NCI-H524 (cell line): ENCODE measurements at places on chromosomes 7 and 10.
A peak's percentile ranks its signal among the peaks of the same experiment; 100 is the strongest.

- no peak for DNase-seq
Measured at GRCh38 chr7:69696054-69696591, 97.8 kb downstream of the AUTS2 start.

- no peak for DNase-seq
Measured at GRCh38 chr7:40945788-40946187, 757.1 kb downstream of the INHBA start.

DNA sequence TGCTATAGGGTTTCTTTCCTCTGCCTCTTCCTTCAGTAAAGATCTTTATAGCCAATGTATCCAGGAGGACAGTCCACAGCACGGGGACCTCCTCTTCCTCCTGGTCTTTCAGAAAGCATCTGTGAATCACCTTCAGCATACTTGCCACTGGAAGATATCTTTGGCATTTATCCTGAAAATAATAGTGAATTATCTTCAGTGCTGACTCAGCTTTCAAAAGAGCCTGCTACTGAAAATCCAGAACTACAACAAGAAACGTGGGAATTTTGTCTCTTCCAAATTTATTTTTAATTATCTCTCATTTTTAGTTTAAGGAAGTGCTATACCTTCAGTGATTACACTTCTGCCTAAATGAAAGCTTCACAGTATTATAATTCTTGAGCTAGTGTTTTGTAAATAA lies 7.6 kb upstream of the UNC5B start:
- no peak for DNase-seq

DNA sequence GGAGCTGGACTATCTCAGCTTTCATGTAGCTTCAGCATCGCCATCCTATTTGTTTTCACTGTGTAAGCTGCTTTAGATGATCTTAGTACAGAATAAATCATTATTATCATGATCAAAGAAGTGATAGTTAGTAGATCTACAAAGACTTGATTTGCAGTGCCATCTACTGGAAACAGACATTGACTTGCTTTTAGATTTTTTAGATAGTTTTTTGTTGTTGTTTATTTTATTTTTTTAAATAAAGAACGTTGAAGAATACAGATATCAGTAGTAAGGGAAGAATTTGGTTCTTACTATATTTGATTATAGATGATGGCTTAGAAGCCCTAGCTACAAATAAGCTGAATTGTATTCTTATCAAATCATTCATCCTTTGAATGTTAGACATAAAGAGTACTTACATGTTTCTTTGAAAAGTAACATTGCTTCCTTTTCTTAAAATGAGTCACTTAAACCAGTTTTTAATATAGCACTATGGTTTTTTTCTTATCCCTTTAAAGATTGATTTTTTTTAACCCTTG lies 6.3 kb upstream of the SFMBT2 start:
- no peak for DNase-seq

DNA sequence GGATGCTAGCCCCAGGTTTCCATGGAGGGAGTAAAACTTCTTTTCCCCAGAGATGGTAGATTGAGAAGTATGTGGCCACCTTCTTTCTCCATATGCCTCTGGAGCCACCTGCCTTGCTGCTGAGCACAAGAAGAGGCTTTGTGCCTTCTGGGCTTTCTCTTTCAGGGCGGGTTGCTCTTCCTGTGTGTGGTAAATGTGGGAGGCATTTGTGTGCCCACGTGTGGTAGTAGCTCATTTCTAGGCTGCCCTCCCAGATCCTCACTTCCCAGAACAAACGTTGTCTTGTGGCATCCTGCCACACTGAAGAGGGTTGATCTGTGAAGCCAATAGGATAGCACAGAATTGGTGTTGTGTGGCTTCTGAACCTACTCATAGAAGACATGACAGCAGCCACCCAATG lies 342.0 kb upstream of the PODXL start:
- no peak for DNase-seq

DNA sequence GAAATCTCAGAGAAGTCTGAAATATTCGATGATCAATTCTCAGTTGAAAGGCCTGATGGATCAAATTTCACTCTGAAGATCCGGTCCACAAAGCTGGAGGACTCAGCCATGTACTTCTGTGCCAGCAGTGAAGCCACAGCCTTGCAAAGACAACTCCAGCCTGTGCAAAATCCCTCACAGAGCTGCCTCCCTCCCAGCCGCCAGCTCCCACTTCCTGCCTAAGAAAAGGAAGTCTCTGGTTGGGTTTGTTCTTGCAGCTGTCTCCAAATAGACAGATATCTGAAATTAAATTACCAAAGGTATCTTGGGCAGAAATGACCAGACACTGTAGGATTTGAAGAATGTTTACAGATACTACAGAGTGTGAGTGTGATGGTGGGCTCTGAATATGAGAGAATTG lies 43.4 kb upstream of the PRSS58 start:
- no peak for DNase-seq

GRCh38 chr10:71145352-71145945 lies 66.9 kb upstream of the UNC5B start:
- no peak for DNase-seq

- no peak for DNase-seq
Measured at GRCh38 chr7:139186146-139186545, 44.9 kb upstream of the UBN2 start.

DNA sequence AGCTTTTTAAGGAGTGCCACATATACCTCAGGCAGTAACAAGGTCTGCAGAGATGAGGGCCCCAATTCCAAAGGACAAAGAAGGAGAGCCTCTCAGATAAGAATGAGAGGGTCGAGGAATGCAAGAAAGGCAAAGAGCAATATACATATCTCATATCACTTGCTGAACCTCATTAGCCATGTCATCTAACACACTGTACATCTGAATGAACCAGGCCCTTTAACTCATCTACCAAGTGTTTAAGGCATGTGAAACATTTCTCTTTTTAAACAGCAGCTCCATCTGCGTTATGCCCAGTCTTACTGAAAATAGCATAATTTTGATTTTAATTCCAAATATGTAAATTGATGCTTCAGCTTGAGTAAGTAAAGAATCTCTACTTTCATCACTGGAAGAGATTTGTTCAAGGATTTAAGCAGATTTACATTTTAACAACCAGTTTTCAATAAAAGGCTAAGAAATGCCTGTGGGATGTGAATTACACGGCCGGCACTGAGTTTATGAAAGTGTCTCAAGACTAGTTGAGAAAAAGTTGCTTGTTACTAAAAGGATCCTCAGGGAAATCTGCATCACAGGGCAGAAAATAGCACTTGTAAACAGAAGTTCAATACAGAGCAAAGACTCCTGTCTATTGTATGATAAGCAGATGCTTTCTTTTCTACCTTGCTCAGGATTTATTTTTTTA lies 123.8 kb upstream of the SLC26A5 start:
- no peak for DNase-seq

DNA sequence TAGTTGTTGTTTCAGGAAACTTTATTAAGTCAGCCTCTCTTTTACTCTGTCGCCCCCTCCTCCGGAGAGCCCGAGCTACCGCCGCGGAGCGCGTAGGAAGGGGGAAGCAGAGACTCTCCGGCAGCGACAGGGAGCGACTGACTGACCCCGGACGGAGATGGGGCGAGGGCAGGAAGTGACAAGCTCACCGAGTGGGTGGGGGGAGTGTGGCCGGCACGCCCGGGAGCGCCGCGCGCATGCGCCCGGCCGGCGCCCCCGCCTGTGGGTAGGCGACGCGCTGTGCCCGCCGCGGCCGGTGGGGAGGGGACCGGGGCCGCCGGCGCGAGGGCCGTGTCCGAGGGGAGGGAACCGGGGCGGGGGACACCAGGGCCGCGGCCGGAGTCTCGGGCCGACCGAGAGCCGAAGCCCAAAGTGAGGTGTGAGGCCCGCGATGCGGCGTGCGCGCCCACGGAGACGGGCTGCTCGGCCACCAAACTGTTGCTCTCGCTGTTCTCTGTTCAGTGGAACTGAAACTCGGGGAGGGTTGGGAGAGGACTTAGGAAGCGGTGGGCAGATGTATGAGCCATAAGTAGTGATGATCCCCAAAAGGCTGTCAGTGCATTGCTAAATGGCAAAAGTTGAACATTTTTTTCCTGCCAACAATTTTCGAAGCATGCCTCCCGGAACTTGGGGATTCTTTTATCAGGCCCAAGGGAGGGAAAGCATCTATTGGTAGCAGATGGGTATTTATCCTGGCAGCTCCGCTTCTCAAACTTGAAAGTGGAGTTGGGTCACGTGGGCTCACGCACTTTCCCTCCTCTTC lies at the start of gene ZNF800:
Gene ZNF800, minus strand, starts transcription at position 143 of the 802 bp plus-strand sequence. CDS start 1,151 bp downstream, outside the sequence.
- peak; percentile 70 for DNase-seq
